ENCODE measurements at places on chromosomes 1 and 21.

DNA sequence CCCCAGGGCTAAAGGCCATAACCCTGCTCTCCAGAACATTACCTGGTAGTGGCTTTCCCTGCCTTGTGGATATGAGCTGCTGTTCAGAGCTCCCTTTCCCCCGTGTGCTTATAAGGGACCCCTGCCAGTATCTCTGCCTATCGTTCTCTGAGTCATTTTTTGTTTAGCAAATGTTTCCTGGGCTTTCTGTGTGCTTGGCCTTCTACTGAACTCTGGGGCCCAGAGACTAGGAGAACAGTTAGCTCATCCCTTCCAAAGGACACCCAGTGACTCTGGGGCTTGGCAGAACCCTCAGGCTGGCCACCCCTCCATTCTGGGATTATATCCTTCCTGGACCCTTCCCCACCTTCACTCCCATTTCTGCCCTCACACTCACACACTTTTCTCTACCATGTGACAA is 80.8 kb upstream of the POU3F1 start:
- DNase-seq = no peak

GRCh38 chr1:94272388-94272787 is 35.0 kb upstream of the ARHGAP29 start:
- DNase-seq = no peak

GRCh38 chr1:10753299-10753698 is 43.1 kb downstream of the CASZ1 start:
- no peak for DNase-seq

DNA sequence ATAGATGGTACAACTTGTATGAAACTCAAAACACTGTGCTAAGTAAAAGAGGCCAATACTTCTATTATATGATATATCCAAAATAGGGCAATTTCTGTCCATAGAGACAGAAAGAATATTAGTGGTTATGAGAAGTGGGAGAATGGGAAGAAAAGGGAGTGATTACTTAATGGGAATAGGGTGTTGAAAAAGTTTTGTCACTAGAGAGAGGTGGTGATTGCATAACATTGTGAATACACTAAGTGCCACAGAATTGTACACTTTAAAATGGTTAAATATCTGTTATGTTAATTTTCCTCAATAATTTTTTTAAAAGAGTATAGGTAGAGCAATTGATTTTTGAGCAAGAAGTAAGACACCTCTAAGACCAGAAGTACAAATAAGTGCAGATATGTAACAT is 29.7 kb downstream of the GNAT2 start:
- no peak for DNase-seq

- no peak for DNase-seq
These were observed 43.6 kb upstream of the GRHL3 start for GRCh38 chr1:24275510-24275909.

- DNase-seq = no peak
These were observed 53.0 kb downstream of the CD46 start for GRCh38 chr1:207804721-207805468.

- no peak for DNase-seq
These were observed 288.1 kb downstream of the DPYD start for GRCh38 chr1:97632776-97633175.

GRCh38 chr1:221886743-221887414 is 145.0 kb upstream of the DUSP10 start:
- DNase-seq = no peak

All from activated CD4-positive, alpha-beta T cell treated with anti-CD3 and anti-CD28 coated beads for 1 hour (primary cell).